ENCODE measurements at places on chromosomes 11 and 22.

DNA sequence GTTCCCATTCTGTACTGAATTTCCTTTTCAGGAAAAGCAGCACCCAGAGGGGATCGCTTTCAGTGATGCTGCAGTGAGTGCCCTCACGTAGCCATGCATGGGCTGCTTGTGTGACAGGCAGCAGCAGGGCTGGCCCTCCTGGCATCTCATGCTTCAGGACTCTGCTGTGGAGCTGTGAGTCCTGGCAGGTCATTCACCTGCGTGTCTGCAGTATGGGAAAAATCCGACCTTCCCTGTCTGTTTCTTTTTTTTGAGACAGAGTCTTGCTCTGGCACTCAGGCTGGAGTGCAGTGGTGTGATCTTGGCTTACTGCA is 13.4 kb downstream of the GLB1L2 start:
- no peak for DNase-seq

DNA sequence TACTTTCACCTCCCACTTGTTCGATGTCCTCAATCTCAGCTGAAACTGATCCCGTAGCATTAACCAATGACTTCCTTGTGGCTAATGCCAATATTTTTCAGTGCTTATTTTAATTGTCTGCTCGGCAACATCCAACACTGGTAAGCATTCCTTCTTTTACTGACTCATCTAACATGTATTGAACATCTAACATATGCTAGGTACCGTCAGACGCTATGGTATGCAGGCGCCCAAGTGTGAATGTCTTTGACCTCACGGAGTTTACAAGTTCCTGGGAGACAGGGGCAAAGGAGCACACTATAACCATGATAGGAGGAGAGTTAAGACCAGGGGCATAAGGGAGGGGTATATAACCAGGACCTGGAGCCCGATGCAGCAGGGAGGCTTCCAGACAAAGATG is 1.7 kb downstream of the BRMS1 start:
- DNase-seq, result no peak

- no peak for DNase-seq
Observed at GRCh38 chr11:47592251-47592650, 2.0 kb downstream of the C1QTNF4 start.

DNA sequence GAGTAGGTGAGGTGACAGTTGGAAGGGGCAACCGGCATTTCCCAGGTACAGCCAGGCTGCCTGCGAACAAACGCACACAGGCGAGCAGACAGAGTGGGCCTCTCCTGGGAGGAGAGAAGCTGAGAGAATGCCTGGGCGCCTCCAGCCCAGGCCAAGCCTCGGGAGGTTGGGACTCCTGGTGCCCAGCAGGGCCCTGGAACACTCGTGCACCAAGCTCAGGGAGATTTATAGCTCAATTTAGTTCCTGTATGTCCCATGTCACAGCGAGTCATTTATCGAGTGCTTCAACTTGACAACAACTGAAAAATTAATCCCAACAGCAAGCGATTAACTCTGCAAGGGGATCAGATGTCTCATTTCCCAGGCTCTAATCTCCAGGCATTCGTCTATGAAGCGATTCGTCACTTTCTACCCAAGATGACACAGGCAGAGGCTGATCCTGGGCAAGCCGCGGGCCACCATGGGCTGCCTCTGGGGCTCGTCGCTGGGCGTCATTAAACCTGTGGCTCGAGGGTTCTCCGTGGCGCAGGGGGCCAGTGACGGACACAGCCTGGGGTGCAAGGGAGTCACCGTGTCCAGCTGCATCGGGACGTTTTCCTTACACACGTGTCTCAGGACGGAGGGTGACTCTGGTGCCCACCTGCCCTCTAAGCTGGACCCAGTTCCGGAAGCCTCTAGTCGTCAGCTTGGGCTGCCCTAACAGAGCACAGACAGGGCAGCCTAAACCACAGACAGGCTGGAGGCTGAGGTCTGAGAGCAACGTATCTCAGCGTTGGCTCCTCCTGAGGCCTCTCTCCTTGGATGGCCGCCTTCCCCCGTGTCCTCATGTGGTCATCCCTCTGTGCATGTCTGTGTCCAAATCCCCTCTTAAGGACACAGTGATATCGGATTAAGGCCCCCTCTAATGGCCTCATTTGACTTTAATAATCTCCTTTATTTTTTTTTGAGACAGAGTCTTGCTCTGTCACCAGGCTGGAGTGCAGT is 154.1 kb downstream of the CTTN start:
- DNase-seq, result no peak

- DNase-seq, result no peak
Observed at GRCh38 chr11:130673698-130674097, 225.3 kb downstream of the ADAMTS15 start.

DNA sequence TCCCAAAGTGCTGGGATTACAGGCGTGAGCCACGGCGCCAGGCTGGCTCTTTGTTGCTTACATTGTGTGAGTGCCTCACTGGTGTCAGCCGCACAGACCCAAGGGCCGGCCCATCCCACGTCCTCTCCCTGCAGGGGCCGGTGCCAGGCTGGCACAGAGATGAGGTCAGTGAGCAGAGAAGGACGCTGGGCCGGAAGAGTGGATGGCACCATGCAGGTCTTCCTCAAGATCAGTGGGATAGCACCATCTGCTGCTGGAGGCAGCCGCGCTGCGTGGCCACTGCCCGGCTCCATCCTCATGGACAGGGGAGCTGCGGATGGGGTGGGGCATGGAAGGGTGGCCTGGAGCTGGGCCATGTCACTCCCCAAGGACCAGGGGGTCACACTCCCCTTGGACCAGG is 22.0 kb upstream of the FGF4 start:
- no peak for DNase-seq
